ENCODE measurements at places on chromosomes 12 and 14.
A peak's percentile ranks its signal among the peaks of the same experiment; 100 is the strongest.

DNA sequence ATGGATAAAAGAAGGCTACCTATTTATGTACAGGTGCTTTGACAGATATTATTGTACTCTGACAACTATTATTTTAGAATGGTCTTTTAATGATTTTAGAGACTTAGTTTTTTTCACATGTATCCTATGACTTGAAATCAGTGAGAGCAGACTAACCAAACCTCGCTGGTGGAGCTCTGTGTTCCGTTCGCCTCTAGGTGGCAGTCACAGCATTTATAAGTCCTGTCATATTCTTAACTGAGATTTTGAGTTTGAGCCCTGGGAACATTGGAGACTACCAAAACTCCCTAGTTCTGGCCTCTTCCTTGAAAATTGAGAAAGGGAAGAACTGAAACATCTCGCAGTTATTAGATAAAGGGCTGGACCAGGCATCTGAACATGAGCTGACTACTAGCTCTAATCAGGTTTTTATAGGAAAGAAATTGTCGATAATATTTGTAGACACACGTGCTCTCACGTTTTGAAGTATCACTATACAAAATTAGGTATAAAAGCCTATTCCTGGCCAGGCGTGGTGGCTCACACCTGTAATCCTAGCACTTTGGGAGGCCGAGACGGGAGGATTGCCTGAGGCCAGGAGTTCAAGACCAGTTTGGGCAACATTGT, 48.3 kb downstream of the TTLL5 start:
- peak overlapping the region; percentile 12 for H3K27ac ChIP-seq
- DNase-seq: peak; percentile 24
- no peaks in the 10 kb centered on the region for H3K27me3 ChIP-seq
- H3K36me3 ChIP-seq: no peaks in the 10 kb centered on the region

GRCh38 chr12:6323340-6323994, 13.0 kb downstream of the PLEKHG6 start:
- H3K4me1 ChIP-seq: peaks cover 5% of the 10 kb centered on the region
- H3K4me3 ChIP-seq: no peak overlapping the region
- peak; percentile 86 for DNase-seq
- no peaks in the 10 kb centered on the region for H3K27me3 ChIP-seq
- H3K27ac ChIP-seq: peak overlapping the region; percentile 81

DNA sequence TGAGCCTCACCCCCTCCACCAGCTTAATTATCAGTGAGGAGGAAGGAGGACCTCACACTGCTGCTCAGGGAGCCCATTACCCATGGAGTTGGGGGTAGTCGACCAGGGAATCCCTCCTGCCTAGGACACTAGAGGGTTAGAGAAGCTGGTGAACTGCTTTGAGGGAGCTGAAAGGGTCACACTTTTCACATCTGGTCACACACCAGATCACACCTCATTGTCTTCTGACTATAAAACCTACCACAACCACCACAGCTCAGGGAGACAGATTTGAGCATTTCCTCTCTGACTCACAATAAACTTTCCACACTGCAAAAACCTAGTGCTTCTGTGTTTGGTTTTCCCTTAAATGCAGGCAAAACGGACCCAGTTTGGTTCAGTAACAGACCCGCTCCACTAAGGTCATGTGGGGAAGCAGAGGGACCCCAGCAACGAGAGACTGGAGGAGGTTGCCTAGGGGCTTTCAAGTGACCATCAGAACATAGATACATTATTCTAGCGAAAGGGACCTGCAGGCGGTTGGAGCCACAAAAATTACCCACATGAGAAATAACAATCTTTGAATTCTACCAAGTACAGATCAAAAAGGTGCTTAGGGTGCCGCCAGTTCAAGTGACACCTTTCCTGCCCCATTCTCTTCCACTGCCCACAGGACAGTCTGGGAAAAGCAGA, 151.4 kb upstream of the AVPR1A start:
- H3K27ac ChIP-seq: peak overlapping the region; percentile 64
- DNase-seq: no peak
- H3K36me3 ChIP-seq: no peaks in the 10 kb centered on the region
- H3K27me3 ChIP-seq: no peaks in the 10 kb centered on the region
- no peak overlapping the region for H3K4me3 ChIP-seq
- no peaks in the 10 kb centered on the region for H3K4me1 ChIP-seq

GRCh38 chr12:46071769-46072624, 81.6 kb upstream of the SCAF11 start:
- no peaks in the 10 kb centered on the region for H3K4me1 ChIP-seq
- DNase-seq: peak; percentile 69
- no peaks in the 10 kb centered on the region for H3K27me3 ChIP-seq

- no peaks in the 10 kb centered on the region for H3K36me3 ChIP-seq
- H3K4me3 ChIP-seq: no peak overlapping the region
- H3K27me3 ChIP-seq: no peaks in the 10 kb centered on the region
Observed at GRCh38 chr14:79825046-79825521, 386.2 kb downstream of the DIO2 start.

- no peak overlapping the region for H3K27ac ChIP-seq
- H3K4me1 ChIP-seq: no peaks in the 10 kb centered on the region
- no peaks in the 10 kb centered on the region for H3K36me3 ChIP-seq
- DNase-seq: no peak
- no peak overlapping the region for H3K4me3 ChIP-seq
Observed at GRCh38 chr12:13959131-13959723, 22.2 kb downstream of the GRIN2B start.

GRCh38 chr14:22800346-22800745, 14.9 kb downstream of the SLC7A7 start:
- DNase-seq: no peak
- no peak overlapping the region for H3K27ac ChIP-seq
- no peaks in the 10 kb centered on the region for H3K36me3 ChIP-seq
- no peak overlapping the region for H3K4me3 ChIP-seq
- no peaks in the 10 kb centered on the region for H3K4me1 ChIP-seq
- H3K27me3 ChIP-seq: no peaks in the 10 kb centered on the region

DNA sequence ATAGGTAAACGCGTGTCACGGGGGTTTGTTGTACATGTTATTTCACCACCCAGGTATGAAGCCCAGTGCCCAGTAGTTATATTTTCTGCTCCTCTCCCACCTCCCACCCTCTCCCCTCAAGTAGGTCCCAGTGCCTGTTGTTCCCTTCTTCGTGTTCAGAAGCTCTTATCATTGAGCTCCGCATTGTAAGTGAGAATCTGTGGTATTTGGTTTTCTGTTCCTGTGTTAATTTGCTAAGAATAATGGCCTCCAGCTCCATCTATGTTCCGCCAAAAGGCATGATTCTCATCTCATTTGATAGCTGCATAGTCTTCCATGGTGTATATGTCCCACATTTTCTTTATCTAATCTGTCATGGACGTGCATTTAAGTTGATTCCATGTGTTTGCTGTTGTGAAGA, 6.9 kb upstream of the GPRC5D start:
- H3K27ac ChIP-seq: no peak overlapping the region
- no peaks in the 10 kb centered on the region for H3K36me3 ChIP-seq
- H3K4me3 ChIP-seq: no peak overlapping the region
- no peak for DNase-seq

DNA sequence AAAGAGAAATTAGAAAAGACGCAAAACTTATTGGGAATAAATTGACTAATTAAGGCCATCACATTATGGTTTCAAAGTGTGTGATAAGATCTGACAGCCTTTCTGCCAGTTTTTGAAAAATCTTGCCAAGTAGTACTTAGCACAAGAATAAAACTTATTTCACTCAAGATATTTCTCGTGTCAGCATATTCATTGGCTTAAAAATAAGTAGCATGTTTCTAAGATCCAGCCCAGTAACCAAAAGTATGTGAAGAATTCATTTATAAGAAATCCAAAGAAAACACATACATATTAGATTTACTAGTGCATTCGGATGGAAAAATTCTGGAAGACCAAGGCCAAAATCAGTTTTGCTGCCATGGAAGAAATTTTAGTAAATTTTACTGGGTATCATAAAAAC, 1135.0 kb downstream of the GALC start:
- H3K36me3 ChIP-seq: no peaks in the 10 kb centered on the region
- no peak overlapping the region for H3K27ac ChIP-seq
- H3K4me1 ChIP-seq: no peaks in the 10 kb centered on the region
- no peak for DNase-seq

DNA sequence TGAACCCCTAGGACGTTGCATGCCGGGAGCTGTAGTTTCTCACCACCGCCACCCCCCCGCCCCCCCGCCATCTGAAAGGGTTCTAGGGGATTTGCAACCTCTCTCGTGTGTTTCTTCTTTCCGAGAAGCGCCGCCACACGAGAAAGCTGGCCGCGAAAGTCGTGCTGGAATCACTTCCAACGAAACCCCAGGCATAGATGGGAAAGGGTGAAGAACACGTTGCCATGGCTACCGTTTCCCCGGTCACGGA, 501 bp upstream of the HSP90B1 start:
- H3K4me1 ChIP-seq: peaks cover 9% of the 10 kb centered on the region
- peak overlapping the region; percentile 95 for H3K27ac ChIP-seq
- H3K4me3 ChIP-seq: peak overlapping the region; percentile 99
- DNase-seq: no peak
- H3K36me3 ChIP-seq: peaks cover 7% of the 10 kb centered on the region
- no peaks in the 10 kb centered on the region for H3K27me3 ChIP-seq

GRCh38 chr12:55861871-55862270, 19.1 kb upstream of the MMP19 start:
- H3K36me3 ChIP-seq: no peaks in the 10 kb centered on the region
- peak overlapping the region; percentile 15 for H3K27ac ChIP-seq
- no peaks in the 10 kb centered on the region for H3K27me3 ChIP-seq
- H3K4me3 ChIP-seq: no peak overlapping the region

DNA sequence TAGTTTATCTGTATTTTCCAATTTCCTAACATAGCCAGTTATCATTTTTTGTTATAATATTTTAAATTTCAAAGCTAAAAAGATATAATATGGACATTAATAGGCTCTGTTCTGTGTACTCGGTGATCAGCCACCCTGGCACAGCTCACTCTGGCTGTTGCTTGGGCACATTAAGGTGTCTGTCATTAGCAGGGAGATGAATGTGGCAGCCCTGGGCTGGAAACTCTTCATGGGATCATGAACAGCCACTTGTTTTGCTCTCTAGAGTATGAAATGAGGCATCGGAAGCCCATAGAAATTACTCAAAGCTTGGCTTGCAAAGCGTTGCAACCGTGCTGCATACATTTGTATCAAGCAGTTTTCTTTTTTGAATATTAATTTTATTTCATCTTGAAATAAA, 233.2 kb downstream of the DACT1 start:
- H3K4me1 ChIP-seq: no peaks in the 10 kb centered on the region
- H3K27me3 ChIP-seq: no peaks in the 10 kb centered on the region
- no peak overlapping the region for H3K4me3 ChIP-seq
- no peak overlapping the region for H3K27ac ChIP-seq

DNA sequence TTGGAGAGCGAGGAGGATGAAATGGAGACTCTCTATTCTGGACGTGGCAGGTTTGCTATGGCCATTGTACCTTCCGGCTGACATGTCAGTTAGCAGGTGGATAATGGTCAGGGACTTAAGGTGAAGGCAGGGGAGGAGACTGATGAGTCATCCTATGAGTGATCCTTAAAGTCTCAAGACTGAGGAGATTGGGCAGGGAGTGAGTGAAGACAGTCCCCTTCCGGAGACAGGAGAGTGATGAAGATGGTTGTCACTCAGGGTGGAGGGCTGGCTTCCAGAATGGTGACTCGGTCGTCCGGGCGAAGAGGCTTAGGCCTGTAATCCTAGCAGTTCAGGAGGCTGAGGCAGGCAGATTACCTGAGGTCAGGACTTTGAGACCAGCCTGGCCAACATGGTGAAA, 49.8 kb upstream of the CCDC63 start:
- no peaks in the 10 kb centered on the region for H3K36me3 ChIP-seq
- H3K27ac ChIP-seq: no peak overlapping the region
- H3K4me3 ChIP-seq: no peak overlapping the region
- no peaks in the 10 kb centered on the region for H3K27me3 ChIP-seq
- no peaks in the 10 kb centered on the region for H3K4me1 ChIP-seq

Data from ascending aorta (tissue), 2 donors.